ENCODE measurements at places on chromosomes 1 and 21. TPM values are rescaled to one million over a fixed set of nuclear protein-coding genes. Genes with fewer than 3 reads are reported as not detected.

The TCHHL1 gene
- polyA plus RNA-seq, result not detected

The RAB25 gene
- 2.9 TPM for polyA plus RNA-seq

The BCAN gene
- polyA plus RNA-seq, result not detected

The LCE6A gene
- polyA plus RNA-seq, result not detected

The RBM34 gene
- polyA plus RNA-seq, result 86.7 TPM

The DISP3 gene
- polyA plus RNA-seq, result not detected

The OR2T35 gene
- not detected for polyA plus RNA-seq

The GPR137B gene
- 1.9 TPM for polyA plus RNA-seq

The CCDC30 gene
- 1.5 TPM for polyA plus RNA-seq

The RCAN3 gene
- 36.1 TPM for polyA plus RNA-seq

The TMEM200B gene
- 0.33 TPM for polyA plus RNA-seq

The RGL1 gene
- not detected for polyA plus RNA-seq

The PTBP2 gene
- 6.6 TPM for polyA plus RNA-seq

The PYHIN1 gene
- polyA plus RNA-seq, result 37.8 TPM

The TRPM2 gene
- 5.1 TPM for polyA plus RNA-seq

The IGSF21 gene
- polyA plus RNA-seq, result not detected

The LRRIQ3 gene
- polyA plus RNA-seq, result 3.9 TPM

The MCOLN2 gene
- 12.4 TPM for polyA plus RNA-seq

The KCNJ9 gene
- not detected for polyA plus RNA-seq

The TMEM39B gene
- polyA plus RNA-seq, result 5.9 TPM

The HMGCS2 gene
- not detected for polyA plus RNA-seq

The PLA2G2C gene
- polyA plus RNA-seq, result not detected

The WNT2B gene
- polyA plus RNA-seq, result 0.09 TPM

The KANK4 gene
- not detected for polyA plus RNA-seq

The TIMM17A gene
- 31.3 TPM for polyA plus RNA-seq

The DNAI4 gene
- 0.48 TPM for polyA plus RNA-seq

The TACSTD2 gene
- not detected for polyA plus RNA-seq

The CBR3 gene
- polyA plus RNA-seq, result 23.7 TPM

The C1orf56 gene
- 4.5 TPM for polyA plus RNA-seq

The LRRC71 gene
- polyA plus RNA-seq, result not detected

The CLCA4 gene
- polyA plus RNA-seq, result 0.16 TPM

The NOS1AP gene
- not detected for polyA plus RNA-seq

The TTC3 gene
- 82.7 TPM for polyA plus RNA-seq

The APH1A gene
- polyA plus RNA-seq, result 78.4 TPM

The TPTE gene
- polyA plus RNA-seq, result not detected

The MCOLN3 gene
- polyA plus RNA-seq, result 0.19 TPM

The RAB3GAP2 gene
- polyA plus RNA-seq, result 25.6 TPM

The CD1D gene
- polyA plus RNA-seq, result 20.5 TPM

The AURKAIP1 gene
- polyA plus RNA-seq, result 177 TPM

The FMN2 gene
- polyA plus RNA-seq, result not detected

The C1orf141 gene
- polyA plus RNA-seq, result not detected

The KMO gene
- 10.9 TPM for polyA plus RNA-seq
